NCI-H1694 (cell line): ENCODE measurements at places on chromosomes 1 and 21.

DNA sequence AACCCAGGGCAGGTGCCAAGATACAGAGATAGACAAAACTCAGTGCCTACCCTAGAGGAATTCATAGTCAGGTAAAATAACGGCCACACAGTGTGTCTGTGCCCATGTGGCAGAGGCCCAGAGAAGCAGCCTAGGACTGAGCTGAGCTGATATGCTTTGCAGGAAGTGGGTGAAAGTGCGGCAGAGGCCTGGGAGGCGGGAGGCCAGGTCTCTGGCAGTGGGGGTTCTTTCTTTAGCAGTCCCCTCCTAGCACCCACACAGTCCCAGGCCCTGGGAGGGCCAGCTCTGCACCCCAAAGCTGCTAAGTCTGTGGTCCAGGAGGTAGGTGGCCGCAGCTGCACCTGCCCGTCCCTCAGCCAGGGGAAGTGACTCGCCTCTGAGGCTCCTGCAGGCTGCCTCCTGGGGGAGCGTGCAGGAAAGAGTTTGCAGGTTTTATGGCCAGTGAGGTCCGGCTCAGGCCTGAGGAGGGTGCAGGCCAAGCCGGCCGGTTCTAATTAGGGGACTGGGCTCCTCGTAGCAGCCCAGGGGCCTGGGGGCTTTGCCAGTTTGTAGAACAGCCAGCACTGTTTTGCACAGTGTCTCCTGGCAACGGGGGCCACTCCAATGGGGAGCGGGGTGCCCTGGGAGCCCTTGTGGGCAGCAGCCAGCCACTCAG lies 107.9 kb downstream of the SPSB1 start:
- no peak for DNase-seq

- DNase-seq = no peak
Observed at GRCh38 chr1:30125021-30125820, 598.2 kb downstream of the MATN1 start.

DNA sequence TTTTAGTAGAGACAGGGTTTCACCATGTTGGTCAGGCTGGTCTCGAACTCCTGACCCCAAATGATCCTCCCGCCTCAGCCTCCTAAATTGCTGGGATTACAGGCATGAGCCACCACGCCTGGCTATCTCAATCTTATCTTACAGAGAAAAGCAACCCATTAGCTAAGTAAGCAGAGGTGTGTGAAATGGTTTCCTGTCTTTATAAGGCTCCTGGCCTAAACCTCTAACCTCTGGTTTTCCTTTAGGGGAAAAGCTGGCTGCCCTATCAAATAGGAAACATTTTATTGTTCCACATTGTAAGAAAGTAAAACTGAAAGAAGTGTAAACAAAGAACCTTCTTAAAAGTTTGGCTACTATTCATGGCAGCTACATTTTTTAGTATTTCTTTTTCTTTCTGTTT lies 78.3 kb upstream of the MORC3 start:
- no peak for DNase-seq

GRCh38 chr1:118989006-118989815 lies 1.1 kb upstream of the TBX15 start:
- no peak for DNase-seq

DNA sequence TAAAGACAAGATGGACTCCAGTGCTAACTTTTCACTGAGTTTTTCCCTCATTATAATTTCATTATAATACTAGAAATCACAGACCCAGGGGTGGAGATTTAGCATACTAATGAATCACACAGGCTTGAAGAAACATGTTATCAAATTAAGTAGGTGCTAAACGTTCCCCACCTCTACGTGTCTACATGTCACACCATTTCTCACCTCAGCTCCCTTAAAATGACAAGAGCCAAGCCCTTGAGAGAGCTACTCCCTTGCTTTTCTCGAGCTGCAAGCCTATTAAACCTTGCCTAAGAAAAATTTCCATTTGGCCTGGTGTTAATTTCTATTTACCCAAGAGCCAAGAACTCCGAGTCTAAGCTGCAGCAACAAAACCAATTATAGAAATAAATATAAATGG lies 396.3 kb upstream of the NEGR1 start:
- no peak for DNase-seq
